ENCODE measurements at places on chromosomes 1 and 21.

- DNase-seq = no peak
These were observed 1.3 kb downstream of the TAF5L start for GRCh38 chr1:229624521-229625070.

GRCh38 chr1:163305441-163305840, 16.3 kb upstream of the NUF2 start:
- no peak for DNase-seq

- DNase-seq = no peak
These were observed 101.4 kb downstream of the PLPPR5 start for GRCh38 chr1:98903261-98903660.

DNA sequence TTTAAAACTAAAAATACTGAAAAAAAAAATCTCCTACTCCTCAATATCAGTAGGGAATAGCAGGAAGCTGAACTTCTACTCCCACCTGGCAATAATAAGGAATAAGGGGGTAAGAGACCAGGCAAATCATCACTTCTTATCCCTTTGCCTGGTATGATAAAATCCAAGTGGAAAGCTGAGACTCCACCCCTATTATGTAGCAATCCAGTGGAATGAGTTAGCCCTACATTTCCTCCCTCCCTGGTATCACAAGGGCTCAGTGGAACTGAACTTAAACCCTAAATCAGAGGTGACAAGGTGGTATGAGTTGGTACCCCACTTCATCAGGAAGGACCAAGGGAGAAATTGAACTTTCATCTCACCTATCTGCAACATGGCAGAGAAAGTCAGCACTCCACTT, 25.7 kb downstream of the TRIM33 start:
- DNase-seq = no peak

- no peak for DNase-seq
These were observed 27.7 kb downstream of the CD34 start for GRCh38 chr1:207883104-207883651.

- no peak for DNase-seq
These were observed 3.6 kb upstream of the FOXD2 start for GRCh38 chr1:47434051-47434842.

- no peak for DNase-seq
These were observed 1335.7 kb downstream of the PLA2G4A start for GRCh38 chr1:188164459-188164858.

DNA sequence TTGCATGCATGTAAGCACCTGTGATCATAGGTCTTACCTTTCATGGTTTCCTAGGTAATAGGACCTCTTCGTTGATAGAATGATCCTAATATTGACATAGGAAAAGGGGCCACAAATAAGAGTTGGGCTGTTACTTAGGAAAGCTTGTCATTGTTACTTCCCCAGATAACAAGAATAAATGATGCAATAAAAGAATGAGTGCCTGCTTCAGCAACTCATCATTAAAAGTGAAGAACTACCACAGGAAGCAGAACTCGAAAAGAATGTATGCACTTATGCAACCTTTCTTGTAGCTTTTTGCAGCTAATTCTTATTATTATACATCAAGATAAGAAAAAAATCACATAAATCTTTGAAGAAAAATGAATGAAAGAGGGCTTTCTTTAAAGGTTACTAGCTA, 548.6 kb downstream of the LTN1 start:
- no peak for DNase-seq

GRCh38 chr1:9825093-9826074, 1.6 kb upstream of the CLSTN1 start:
- DNase-seq = no peak

GRCh38 chr1:4784761-4785160, 130.4 kb downstream of the AJAP1 start:
- no peak for DNase-seq

GRCh38 chr1:179108644-179109043, 26.8 kb downstream of the TOR3A start:
- no peak for DNase-seq

- no peak for DNase-seq
These were observed 106.6 kb downstream of the DUSP10 start for GRCh38 chr1:221635305-221635704.

GRCh38 chr1:192518700-192519099, 56.9 kb upstream of the RGS1 start:
- no peak for DNase-seq

DNA sequence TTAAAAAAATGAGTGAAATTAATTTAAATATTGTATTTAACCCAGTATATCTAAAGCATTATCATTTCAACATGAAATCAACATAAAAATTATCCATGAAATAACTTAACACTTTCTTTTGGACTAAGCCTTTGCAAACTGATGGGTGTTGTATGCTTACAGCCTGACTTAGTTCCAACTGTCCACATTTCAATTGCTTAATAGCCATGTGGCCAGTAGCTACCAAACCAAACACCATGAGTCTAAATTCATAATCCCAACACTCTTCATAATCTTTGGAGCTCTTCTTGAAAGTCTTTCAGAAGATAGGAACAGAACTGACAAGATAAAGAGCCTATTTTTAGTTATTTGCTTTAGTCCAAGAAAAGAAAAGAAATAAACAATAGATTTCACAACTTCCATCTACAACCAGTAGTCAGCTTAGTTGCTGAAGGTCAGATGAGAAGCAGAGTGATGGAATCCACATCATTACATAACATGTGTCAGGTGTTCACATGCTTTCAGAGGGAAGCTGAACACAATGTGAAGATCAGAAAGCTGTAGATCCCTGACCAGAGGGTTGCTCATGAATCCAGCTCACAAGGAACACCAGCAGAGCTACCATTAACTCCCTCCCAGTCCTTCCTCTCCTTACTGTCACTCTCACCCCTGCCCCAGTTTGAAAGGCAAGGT, 144.0 kb upstream of the ZNF648 start:
- no peak for DNase-seq

DNA sequence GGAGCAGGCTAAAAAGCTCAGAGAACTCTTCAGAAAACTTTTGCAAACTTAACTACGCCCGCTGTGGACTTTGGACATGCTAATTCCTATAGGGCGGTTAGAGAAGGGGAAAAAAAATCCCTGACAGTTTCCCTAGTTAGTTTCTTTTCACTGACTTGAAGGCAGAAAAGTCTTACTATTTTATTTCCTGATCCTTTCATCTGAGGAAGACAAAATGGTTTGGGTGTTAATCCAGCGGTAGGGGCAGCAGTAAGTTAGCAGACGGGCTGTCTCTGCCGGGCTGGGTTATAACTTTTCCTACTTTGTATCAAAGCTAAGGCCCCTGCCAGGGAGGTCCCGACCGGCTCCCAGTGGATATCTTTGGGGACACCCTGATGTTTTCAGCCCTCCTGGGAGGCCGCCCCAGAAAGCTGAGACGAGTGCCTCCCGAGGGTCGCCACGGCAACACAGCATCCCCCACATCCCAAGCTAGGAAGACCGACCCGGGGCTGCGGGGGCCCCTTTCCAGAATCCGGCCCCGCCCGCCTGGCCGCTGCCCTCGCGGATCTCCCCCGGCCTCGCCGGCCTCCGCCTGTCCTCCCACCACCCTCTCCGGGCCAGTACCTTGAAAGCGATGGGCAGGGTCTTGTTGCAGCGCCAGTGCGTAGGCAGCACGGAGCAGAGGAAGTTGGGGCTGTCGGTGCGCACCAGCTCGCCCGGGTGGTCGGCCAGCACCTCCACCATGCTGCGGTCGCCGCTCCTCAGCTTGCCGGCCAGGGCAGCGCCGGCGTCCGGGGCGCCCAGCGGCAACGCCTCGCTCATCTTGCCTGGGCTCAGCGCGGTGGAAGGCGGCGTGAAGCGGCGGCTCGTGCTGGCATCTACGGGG, 162.6 kb downstream of the RUNX1 start:
- DNase-seq = peak; percentile 39

DNA sequence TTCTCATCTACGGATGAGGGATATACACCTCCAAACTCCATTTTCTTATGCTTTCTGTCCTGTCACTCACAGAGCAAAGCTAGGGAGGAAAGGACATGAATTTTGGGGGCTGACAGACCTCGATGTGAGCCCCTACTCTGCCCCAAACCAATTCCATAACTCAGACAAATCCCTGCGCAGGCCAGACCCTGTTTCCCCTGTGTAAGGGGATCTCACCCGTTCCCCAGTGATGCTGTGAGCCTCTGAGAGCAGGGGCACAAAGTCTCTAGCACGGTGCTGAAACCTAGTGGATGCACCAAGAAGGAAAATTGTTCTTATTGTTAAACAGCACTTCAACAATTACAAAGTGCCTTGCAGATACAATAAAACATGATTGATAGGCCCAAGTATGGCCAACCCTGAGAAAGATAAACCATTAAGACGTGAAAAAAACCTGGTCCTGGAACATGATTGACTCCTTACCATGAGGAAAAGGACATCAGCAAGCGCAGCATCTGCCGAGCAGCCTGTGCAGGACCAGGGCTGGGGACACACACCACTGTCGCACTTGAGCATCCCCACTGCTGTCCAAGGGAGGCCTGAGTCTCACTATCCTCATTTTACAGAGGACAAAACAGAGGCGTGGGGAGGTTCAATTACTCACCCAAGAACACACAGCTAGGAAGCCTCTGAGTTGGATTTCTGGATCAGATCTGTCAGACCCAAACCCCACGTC, 137.8 kb downstream of the GLIS1 start:
- no peak for DNase-seq

DNA sequence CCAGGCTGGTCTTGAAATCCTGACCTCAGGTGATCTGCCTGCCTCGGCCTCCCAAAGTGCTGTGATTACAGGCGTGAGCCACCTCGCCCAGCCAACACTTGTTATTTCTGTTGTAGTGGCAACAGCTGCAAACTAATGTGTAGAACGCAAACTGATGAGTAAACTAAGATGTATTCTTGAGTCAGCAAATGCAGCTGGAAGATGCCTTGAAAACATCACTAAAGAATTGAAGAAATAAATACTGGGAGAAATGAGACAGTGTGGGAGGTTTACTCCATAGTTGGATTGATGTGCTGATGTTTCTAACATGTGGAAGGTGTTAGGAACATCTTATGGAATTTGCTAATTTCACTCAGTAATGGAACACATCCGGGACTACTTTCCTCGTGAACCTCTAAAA, 61.3 kb upstream of the KCNE2 start:
- DNase-seq = no peak

- DNase-seq = no peak
These were observed 9.9 kb upstream of the ETV3 start for GRCh38 chr1:157147906-157148700.

DNA sequence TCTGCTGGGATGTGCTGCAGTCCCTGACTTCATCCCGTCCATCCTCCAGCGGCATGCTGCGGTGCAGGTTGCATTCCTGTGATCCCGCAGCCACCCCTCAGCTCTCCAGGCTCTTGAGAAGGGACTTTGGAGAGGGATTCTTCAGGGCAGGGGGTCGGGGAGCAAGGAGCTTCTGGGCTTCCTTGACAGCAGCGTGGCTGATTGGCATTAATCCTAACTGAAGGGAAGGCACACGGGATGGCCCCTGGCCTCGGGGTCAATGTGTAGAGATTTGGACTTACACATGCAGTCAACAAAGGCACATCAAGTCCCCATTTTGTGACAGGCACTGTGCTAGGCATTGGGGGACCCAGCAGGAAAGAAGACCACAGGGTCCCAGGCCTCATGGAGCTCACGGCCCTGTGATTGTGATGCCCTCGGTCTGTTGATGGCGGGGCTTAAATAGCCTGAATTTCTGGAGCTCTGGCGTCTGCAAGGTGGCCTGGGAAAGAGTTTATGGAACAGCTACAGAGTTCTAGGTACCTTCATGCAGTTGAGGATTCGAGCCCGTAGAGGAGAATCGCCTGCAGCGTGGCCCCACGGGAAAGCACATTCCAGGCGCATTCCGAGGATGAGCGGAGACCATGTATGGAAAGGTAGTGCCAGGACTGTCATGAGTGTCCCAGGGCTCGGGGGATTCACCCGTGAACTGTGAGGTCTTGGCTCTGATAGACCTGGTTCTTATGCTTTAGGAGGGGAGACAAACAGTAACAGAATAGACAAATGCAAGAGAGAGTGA, 20.1 kb downstream of the PSEN2 start:
- DNase-seq = no peak

DNA sequence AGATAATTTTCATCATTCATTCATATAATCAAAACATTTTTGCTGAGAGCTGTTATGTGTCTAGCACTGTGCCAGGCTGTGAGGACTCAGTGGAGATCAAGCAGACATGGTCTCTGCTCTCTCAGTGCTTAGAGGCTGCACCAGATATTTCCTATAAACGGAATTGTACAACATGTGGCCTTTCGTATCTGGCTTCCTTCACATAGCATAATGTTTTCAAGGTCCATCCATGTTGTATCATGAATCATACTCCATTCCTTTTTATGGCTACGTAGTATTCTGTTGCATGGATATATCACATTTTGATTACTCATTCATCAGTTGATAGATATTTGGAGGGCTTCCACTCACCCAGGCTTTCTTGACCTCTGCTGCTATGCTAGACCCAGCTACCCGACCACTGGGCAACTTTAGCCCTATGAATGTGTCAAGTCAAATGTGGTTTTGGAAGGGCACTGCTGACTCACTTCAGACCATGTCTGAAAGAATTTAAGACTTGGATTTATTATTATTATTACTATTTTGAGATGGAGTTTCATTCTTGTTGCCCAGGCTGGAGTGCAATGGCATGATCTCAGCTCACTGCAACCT, 18.5 kb downstream of the NCF2 start:
- no peak for DNase-seq

DNA sequence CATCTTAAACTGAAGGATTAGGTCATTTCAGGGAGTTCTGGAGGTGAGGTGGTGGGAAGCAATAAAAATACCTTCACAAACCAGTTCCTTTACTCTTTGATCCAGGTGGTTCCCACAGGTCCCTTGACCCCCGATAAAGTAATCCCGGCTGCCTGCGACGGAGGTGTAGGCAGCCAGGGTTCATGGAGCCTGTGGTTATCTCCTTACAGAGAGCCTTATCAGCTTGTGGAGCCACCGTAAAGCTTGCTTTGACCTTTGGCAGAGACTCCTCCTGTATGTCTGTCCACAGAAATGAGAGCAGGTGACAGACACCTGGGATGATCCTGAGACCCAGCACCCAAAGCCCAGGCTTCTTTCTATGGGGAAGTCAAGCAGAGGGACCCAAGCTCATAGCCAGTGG, 243.4 kb downstream of the KIF26B start:
- DNase-seq = no peak

- no peak for DNase-seq
These were observed 19.9 kb downstream of the MX2 start for GRCh38 chr21:41381731-41382130.

DNA sequence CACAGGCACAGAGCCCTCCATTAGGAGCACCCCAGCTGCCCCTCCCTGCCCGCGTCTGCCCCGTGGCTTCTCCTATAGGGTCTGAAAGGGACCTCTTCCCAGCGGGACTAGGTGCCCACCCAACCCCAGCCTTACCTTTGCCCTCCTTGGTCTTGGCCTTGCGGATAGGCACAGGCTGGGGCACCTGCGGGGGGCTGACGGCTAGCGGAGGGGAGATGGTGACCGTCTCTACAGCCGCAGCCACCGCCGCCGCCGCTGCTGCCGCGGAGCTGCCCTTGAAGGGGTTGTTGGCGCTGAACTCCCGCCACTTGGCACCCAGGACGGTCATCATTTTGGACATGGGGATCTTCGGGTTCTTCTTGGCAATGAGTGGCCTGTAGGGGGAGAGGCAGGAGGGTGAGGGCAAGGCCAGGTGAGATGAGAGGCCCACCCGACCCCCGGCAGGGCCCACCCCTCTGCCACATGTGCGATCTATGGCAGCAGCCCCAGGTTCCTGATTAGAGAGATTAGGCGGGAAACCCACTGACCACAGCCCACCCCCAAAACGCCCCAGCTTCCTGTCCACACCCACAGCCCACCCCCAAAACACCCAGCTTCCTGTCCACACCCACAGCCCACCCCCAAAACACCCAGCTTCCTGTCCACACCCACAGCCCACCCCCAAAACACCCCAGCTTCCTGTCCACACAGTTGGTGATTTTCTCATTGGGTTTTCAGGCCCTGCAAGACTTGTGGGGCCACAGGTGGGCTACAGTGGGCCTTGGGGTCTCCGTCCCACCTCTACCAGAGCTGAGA, 25.4 kb downstream of the CHD5 start:
- peak; percentile 12 for DNase-seq
